Activated naive CD8-positive, alpha-beta T cell treated with anti-CD3 and anti-CD28 coated beads for 36 hours (primary cell): ENCODE measurements at places on chromosomes 12 and 14. TPM values are rescaled to one million over a fixed set of nuclear protein-coding genes. Genes with fewer than 3 reads are reported as not detected.

The KIF21A gene
- 24.3 TPM for total RNA-seq

DNA sequence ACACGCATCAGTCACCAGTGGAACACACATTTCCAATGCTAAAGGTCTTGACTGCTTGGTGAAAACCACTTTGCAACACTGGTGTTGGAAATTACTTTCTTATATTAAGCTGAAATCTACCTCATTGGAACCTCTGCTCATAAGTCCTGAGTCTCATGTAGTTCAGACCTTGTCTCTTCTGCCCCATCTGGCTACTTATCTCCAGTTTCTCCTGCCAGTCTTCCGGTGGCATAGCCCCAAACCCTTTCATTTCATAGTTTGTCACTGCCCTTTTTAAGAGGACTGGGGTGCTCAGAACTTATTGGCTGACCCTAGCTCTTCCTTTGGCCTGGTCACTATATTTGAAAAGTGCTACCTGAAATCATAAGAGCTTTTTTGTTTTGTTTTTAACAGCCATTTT is 43.7 kb downstream of the HELB start:
- DNase-seq: no peak

DNA sequence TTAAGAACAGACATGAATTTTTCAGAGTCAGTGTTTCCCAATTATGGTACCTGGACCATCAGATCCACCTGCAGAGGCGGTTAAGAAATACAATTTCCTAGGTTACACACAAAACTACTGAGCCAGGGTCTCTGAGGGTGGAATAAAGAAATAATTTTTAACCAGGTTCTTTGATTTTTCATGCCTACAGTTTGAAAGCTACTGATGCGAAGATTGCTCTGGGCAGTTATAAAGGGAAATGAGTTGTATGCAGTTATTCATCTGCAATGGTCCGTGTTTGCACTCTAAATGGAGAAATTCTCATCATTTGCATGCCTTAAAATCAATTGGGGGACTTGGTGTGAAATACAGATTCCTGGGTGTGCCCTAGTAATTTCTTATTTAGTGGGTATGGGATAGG is 89.7 kb downstream of the ERGIC2 start:
- no peak for DNase-seq

The WNT5B gene
- 0.19 TPM for total RNA-seq

DNA sequence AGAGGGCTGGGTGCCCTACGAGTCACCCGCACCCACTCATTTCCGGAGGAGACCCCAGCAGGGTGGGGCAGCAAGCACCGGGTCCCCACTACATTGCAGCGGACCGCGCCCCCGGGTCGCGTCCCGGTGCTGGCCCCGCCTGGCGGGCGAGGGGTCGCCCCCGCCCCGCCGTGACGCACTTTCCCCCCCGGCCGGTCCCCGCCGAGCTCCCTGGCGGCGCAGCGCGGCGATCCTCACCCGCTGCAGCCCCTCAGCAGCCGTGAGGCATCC is 106.1 kb downstream of the PRICKLE1 start:
- DNase-seq: peak; percentile 45

The ALKBH2 gene
- total RNA-seq: 46.3 TPM

The CPSF6 gene
- 133 TPM for total RNA-seq

- no peak for DNase-seq
These were observed 54.3 kb downstream of the CCDC85C start for GRCh38 chr14:99549684-99550083.

The DEPDC4 gene
- total RNA-seq: 2.4 TPM

- no peak for DNase-seq
These were observed 39.0 kb upstream of the HIF1A start for GRCh38 chr14:61656341-61656740.

DNA sequence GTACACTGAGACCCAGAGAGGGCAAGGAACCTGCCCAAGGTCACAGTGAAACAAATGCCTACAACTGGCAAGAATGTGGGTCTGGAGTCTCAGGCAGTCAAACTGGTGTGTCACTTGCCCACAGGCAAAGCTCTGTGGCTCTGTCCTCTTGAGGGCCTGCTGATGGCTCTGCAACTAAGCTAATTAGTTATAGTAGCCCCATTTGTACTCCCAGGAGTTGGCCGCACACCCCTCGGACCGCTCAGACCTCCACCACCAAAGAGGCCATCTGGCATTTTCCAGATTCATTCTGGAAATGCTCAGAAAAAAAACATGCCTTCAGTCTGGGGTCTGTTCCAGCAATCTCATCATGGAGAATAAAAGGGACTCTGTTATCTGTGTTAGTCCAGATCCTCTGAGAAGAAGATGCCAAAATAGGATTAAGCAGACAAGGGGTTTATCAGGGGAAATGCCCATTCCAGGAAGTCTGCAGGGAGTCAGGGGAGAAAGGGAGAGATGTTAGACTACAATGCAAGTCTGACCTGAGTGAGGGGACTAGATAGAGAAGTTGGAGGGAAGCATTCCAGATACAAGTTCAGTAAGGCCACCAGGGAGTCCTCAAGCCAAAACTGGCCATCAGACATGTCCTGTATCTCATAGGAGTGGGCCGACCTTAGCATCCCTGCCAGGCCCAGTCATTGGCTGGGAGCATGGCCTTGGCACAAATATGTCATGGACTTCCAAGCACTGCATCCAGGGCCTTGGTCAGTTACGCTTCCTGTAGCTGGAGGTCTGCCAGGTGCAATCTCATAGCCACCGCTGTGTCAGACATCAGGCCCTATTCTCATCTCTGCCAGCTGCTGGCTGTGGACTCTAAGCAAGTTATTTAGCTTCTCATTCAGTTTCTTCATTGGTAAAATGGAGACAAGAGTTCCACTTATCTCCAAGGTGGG is 15.4 kb upstream of the OAS1 start:
- DNase-seq: no peak

The GLS2 gene
- 4.7 TPM for total RNA-seq

GRCh38 chr14:99717682-99718013 is 33.5 kb downstream of the CYP46A1 start:
- DNase-seq: no peak

The CMA1 gene
- 0.25 TPM for total RNA-seq

The TAS2R14 gene
- 0.64 TPM for total RNA-seq

DNA sequence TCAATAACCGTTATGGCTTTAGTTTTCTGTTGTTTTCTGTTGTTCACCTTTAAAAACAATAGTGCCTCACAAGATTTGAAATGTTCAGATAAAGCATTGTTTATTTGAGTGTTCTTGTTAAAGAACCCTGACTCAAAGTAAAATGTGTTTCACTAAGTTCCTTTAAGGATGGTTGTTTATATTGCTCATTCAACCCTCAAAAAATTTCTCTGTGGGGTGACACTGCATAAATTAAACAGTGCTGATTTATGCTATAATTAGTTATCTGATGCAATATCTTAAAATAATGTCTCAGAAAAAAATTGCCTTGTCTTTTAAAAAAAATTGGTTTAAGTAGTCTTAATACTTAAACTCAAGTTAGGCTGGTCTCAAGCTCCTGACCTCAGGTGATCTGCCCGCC is 775.1 kb downstream of the FLRT2 start:
- no peak for DNase-seq

GRCh38 chr14:93240678-93241000 is 33.6 kb downstream of the UBR7 start:
- DNase-seq: no peak

- DNase-seq: no peak
These were observed 7.5 kb upstream of the PYROXD1 start for GRCh38 chr12:21429994-21430393.

DNA sequence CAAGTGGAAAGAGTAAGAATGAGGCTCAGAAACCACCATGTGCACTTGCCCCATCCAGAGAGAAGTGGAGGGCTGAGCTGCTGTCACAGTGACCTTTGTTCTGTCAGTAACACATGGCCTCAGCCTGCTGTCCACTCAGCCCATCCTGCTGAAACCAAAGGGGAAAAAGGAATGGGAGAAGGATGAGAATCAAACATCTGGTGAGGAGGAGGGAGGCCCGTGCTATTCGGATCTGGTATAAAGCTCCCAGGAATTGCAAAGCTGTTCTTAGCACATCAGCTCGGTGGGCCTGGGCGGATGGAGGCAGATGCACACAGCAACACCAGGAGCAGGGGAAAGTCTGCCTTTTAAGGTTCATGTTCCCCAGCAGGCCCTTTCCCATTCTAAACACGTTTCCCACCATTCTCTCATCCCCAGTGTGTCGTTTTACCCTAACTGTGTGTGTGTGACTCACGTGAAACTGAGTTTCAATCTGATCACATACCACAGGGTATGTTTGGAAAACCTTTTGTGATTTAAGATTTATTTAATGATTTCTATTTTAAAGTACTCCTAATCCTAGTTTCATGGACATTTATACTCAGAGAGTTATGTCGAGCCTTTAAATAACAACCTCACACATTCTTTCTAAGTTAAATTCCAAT is 36.8 kb downstream of the RTRAF start:
- DNase-seq: no peak

GRCh38 chr12:75526655-75527511 is 15.5 kb upstream of the KRR1 start:
- peak; percentile 29 for DNase-seq

GRCh38 chr14:105072381-105072861 is 7.2 kb upstream of the GPR132 start:
- no peak for DNase-seq

The ZNF891 gene
- total RNA-seq: 1.4 TPM

GRCh38 chr14:23187925-23188324 is 4.5 kb upstream of the SLC7A8 start:
- DNase-seq: no peak

- no peak for DNase-seq
These were observed 2.3 kb downstream of the TBX5 start for GRCh38 chr12:114403690-114404066.

DNA sequence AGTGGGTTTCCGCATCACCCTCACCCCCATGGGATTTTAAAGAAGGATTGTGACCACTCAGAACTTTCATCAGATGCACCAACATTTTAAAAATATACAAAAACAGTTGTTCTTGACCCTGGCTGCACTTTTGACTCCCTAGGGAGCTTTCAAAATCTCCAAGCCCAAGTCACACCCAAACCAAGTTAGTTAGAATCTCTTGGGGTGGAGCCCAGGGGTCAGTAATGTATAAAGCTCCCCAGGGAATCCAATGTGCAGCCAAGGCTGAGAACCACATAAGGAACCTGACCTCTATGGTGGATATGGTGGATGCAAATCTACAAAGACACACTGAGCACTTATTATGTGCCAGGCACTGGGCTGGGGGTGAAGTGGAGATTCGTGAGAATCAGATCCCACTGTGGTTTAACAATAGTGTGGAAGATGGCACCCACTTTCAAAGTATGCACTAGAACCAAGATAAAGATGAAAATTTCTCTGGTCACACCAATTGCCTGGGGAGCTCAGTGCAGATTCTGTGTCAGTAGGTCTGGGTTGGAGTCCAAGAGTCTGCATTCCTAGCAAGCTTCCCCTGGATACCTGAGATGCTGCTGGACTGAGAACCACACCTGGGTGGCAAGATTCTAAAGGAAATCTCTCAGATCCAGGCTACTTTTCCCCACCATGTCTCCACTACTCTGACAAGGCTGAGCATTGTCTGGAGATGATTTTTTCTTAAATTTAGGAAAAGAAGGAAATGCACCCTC is 18.9 kb upstream of the CMKLR1 start:
- no peak for DNase-seq

GRCh38 chr12:29591140-29592020 is 93.9 kb upstream of the OVCH1 start:
- no peak for DNase-seq

- DNase-seq: no peak
These were observed 5.6 kb downstream of the CABP1 start for GRCh38 chr12:120646044-120646443.

The SLC5A8 gene
- not detected for total RNA-seq

DNA sequence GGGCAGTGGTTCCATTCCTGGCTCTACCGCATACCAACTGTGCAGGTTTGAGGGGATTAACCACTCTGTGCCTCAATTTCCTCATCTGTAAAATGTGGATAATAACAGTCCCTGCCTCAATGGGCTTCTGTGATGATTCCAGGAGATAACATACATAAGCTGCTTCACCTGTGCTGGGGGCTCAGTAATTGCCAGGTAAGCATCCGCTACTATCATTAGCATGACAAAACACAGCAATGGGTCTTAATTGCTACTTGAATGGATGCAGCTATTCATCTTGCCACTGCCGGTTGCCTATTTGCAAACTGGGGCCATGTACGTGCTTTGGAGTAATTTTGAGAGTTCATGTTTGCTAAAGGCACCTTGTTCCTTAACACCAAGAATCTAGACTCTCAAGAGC is 132.6 kb downstream of the TMEM132D start:
- no peak for DNase-seq

DNA sequence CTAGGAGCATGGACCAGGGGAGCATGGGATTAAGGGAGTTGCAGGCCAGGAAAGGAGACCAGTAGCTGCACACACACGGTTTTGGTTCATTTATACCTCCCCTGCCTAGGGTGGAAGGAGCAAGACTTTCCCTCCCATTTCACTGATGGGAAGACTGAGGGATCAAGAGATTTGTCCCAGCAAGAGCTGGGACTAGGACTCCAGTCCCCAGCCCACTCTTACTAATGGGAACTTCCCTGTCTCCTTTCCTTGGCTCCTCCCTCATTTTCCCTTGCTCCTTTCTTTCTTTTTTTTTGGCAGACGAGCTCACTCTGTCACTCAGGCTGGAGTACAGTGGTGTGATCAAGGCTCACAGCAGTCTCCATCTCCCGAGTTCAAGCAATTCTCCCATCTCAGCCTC is 13.0 kb downstream of the SCNN1A start:
- no peak for DNase-seq

The GALNT16 gene
- total RNA-seq: 0.56 TPM

DNA sequence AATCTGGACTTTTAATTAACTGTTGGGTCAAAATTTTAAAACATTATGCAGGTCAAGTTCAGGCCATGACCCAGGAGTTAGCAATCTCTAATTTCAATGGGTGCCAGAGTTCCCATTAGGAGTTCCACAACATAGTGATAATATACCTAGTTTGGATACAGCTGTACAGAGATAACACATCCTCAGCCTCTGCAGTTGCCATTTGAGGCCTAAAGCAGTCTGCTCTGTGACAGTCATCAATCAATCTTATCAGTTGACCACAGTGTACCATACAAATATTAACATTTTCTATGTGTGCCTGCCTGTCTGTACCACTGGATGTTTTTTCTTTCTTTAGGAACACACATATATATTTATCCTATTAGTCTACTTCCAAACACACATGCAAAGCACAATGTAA is 54.0 kb upstream of the BBS10 start:
- no peak for DNase-seq

The APOF gene
- not detected for total RNA-seq

DNA sequence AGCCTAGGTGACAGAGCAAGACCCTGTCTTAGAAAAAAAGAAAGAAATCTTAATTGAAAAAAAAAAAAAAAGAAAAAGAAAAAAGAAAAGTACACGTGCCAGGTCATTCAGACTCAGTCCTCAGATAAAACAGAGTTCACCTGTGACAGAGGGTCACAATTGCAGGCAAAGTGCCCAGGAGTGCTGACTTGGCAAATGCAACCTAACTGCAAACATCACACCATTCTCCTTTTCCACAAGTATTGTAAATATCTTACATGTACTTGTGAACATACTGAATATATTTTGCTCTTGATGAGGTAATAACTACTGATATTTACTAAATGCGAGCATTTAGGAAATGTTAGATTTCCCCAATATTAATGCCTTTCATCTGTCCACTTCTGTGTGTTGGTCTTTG is 9.0 kb upstream of the COL2A1 start:
- no peak for DNase-seq

GRCh38 chr12:104624529-104624928 is 167.8 kb downstream of the CHST11 start:
- no peak for DNase-seq

- DNase-seq: no peak
These were observed 166.7 kb upstream of the LHX5 start for GRCh38 chr12:113638460-113638775.

The HPD gene
- total RNA-seq: not detected

- DNase-seq: no peak
These were observed 9.2 kb upstream of the PNMA1 start for GRCh38 chr14:73723406-73723796.
